Substantia nigra (tissue), 51 donors: ENCODE measurements at places on chromosomes 16 and 17.

DNA sequence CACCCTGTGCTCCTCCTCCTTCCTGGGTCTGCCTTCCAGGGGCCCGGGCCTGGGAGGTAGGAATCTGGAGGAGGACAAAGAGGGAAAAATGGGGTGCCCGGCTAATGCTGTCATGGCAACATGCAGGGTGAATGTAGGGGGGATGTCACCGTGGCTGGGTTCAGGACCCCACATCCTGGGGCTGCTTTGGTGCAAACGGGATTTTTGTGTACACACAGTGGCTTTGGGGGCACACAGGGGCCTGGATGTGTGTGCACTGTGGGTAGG, 37.0 kb upstream of the CDC42EP4 start:
- DNase-seq = no peak

DNA sequence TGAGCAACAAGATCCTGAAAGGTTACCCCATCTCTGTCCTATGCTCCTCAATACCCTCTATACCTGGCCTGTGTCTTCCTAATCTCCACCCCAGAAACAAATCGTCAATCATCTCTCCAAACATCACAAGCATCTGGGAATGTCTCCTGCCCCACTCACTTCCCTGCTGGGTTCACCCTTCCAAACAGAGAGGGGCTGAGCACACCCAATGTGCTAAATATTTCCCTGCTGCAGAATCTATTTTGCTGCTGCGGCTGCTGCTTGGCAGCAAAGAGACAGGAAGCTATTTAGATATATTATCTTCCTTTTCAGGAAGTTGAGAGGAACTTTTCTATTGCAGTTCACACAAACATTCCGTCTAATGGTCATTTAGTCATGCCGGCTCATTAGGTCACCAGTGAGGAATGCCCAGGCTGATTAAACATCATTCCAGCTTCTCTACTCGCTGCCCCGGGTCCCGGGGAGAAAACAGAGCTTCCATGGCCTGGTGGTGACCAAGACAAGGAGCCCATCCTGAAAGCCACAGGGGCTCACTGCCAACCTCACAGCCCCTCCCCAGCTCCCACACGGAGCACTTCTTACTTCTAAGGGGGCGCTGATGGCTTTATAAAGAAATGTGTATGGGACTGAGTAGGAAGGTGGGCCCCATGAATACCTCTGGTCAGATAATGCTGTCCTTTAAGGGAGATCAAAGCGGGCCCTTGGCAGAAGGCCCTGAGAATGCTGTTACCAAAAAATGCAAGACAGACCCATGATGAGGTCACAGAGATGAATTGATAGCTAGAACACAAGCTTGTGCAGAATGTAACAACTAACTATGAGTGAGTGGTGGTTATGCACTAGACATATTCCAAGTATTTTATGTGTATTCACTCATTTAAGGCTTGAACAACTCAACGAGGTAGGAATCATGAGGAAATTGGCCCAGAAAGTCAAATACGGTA, 218.3 kb downstream of the SOX9 start:
- DNase-seq = no peak

DNA sequence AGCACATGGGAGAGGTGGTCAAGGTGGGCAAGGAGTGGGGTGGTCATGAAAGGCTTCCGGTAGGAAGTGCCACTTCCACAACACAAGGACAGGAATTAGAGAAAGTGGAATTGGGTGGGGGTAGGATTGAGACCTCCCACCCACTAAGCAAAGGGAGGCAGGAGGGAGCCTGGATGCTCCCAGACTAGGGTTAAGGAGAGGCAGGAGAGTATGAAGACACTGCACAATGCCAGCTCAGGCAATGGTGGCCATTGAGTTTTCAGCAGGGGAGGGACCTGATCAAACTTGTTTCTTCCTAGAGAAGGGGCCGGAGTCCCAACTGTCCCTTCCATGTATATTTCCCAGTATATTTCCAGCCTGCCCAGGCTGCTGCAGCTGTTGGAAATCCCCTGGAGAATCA, 3.1 kb upstream of the RAB11FIP4 start:
- no peak for DNase-seq

DNA sequence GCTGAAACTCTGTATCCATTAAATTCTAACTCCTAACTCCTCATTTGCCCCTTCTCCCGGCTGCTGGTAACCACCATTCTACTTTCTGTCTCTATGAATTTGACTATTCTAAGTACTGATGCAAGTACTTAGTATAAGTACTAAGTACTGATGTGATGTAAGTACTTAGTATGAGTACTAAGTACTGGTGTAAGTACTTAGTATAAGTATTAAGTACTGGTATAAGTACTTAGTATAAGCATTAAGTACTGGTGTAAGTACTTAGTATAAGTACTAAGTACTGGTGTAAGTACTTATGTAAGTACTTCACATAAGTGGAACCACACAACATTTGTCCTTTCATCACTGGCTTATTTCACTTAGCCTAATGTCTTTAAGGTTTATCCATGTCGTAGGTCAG, 32.3 kb upstream of the PRKCA start:
- no peak for DNase-seq

DNA sequence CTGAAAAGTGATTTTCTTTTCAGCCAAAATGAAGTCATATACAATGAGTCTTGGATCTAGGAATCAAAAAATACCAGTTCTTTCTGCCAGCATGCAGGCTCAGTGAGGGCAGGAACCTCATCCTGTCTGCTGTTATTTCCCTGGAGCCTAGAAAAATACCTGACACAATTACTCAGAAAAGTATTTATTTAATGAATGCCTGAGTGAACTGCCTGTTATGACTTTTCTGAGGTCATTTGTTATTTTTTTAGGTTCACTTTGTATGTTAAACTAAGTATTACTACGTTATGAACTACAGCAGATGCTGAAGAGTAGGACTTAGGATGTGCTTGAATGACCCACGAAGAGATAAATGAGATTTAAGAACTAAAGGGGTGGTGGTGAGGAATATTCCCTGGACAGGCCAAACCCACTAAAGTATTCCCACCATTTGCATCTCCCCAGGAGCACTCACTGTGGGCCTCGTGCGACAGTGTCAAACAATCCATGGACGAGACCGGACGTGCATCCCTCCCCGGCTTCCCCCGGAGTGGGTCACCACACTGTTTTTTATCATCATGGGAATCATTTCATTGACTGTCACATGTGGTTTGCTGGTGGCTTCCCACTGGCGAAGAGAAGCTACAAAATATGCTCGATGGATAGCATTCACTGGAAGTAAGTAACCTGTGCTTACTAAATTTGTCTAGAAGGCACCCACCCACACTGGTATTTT, 17.1 kb upstream of the VWA3A start:
- DNase-seq = no peak

DNA sequence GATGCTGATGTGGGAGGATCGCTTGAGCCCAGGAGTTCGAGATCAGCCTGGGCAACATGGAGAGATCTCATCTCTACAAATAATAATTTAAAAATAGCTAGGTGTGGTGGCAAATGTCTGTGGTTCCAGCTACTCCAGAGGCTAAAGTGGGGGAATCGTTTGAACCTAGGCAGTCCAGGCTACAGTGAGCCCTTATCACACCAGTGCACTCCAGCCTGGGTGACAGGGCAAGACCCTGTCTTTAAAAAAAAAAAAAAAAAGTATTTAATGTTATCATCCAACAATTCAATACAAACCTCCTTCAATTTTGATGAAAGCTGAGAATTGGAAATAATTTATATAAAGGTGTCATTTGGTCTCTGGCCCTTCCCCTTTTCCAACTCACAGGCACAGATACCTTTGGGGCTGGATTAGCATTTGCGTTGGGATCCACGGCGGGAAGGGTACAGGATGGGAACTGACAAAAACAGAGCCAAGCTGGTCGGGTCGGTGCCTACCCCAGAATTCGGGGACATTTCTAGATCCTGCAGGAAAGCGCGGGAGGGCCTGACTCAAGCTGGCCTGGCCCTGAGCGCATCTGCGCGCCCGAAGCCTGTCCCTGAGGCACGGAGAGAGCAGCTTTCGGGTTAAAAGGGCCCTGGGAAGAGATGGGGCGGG, 860 bp upstream of the DCAF7 start:
- DNase-seq = no peak

DNA sequence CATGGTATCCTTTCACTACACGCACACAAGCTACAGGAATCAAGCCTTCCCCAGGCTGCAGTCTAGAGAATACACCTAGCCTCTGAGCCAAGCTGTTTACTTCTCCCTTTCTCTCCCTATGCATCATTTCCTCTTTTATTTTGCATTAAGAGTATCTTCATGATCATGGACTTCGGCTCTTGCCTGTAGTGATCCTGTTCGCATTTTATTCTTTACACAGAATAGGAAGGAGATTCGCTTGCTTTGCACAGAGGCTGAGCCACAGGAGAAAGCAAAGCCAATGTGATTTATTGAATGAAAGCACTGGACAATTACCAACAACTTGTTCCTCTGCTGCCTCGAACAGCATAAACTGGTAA, 172.7 kb downstream of the ANKFN1 start:
- no peak for DNase-seq

DNA sequence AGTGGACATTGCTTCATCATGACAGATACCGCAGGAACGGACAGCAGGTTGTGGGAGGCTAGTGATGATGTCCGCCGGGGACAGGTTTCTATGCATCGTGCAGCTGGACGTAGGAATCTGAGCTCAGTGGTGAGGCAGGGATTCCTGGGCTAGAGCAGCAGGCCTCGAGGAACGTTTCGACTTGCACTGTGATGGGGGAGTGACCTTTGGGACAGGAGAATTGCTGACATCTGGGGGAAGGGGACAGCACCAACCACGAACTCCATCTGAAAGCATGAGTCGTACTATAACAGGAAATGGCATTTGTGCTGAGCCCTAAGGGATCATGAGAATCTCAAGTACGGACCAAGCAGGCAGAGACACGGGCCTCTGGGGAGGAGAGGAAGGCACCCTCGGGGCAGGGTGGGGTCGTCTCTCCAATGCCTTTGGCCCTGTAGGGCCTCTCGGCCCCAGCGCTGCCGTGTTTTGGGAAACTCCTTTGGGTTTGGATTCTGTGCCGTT, 65.8 kb upstream of the ENDOV start:
- no peak for DNase-seq

GRCh38 chr16:85950136-85950918, 51.4 kb downstream of the IRF8 start:
- DNase-seq = no peak

DNA sequence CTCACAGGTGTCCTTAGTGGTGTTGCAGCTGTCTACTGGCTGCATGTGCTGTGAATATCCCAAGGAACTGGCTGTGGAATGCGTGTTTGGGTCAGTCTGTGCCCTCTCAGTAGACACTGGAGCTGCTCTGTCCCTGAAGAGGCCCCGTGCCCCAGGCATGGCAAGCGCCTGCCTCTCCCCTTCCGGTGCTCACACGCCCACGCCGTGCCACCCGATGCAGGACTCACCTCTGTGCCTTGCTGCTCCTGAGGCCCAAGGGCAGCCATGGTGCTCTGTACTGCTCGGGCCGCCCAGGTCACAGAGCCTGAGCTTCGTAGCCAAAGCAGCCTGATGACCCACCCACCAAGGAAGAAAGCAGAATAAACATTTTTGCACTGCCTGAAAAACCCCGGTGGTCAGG, 10.0 kb downstream of the RGS11 start:
- DNase-seq = no peak

DNA sequence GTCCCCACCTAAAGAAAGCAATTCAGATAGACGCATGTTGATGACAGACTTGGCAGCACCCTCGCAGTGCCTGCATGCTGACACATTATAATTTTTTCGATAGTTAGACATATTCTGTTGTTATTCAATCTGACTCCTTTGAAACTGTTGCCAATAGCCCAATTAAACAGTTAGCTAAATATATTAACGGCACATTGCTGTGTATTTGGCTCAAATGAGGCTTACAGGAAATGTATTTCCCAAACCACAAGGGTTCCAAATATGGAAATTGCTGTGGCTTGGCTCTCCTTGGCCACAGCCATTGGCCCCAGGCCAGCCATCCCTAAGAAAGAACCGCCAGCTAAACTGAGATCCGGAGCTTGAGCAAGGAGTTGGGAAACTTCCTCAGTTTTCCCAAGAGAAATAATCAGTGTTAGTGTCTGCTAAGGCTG, 31.1 kb downstream of the C16orf82 start:
- no peak for DNase-seq

DNA sequence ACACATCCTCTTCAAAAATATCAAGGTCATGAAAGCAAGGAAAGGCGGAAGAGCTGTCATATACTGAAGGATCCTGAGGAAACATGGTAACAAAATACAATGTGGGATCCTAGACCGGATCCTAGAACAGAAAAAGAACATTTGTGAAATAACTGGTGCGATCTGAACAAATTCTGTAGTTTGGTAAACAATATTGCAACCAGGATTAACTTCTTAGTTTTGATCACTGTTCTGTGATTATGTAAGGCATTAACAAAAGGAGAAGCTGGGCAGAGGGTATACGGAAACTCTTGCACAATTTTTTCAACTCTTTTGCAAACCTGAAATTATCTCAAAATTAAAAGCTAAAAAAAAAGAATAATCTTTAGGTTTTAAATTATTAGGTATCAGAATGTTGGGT, 109.7 kb downstream of the TRIM37 start:
- DNase-seq = no peak

DNA sequence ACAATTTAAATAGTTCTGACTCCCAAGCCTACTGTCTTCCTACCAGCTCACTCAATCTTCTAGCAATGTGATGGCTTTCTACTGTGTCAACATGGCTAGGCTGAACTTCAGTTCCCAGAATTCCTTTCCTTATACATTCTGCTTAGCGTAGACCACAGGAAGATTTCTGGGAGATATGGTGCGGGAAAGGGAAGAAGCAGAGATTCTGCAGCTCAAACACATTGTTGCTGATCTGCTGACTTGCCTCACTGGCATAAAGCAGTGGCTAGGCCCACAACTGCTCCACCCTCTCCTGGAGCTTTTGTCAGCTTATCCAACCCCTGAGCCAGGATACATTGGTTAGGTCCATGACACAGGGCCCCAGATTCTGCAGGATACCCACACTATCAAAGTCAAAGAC, 58.8 kb downstream of the GAS7 start:
- no peak for DNase-seq

GRCh38 chr17:67095803-67096202, 51.4 kb downstream of the CACNG1 start:
- no peak for DNase-seq

DNA sequence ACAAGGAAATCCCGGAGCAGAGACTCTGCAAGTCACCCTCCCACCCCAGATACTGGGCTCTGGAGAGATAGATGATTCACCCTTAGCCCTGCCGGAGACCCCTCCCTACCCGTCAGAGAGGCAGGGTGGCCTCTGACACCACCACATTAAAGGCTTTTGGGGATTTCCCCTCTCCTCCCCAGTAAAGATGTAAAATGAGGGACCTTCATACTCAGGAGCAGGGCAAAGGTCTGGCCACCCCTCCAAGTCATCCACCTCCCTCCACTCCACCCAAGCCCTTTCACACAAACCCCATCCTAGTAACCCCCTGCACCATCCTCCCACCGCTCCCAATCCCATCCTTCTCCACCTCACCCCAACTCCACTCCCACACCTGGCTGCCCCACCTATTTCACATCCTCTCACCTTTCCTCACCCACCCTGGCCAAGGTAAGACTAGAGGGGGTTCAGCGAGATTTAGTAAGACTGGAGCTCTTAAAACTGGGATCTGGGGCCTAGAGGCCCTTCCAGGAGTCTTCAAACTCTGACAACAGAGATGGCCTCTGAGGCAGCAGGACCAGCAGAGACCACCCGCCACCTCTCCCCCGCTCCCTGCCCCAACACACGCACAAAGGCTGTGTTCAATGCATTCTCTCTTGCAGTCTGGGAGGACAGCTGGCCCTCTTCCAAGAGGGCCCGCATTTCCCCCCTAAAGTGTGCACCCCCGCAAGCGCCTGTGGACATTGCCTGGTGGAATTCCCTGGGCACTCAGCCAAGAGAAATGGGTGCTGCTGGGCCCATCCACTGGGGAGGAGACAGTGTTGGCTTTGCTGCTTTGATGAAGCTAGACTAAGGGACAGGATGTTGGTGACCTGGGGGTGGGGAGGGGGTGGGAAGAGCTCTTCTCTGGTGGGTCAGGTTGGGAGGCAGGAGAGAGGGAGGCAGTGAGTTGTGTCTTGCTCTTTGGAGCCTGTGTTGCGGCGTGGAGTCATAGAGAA, 1.1 kb downstream of the ABAT start:
- no peak for DNase-seq
